ENCODE measurements at places on chromosomes 11 and 22. TPM values are rescaled to one million over a fixed set of nuclear protein-coding genes. Genes with fewer than 3 reads are reported as not detected.

Gene TAF6L
- total RNA-seq: 20.2 TPM

Gene DERL3
- total RNA-seq: 14.8 TPM

GRCh38 chr11:112558691-112559090 lies 298.0 kb upstream of the PLET1 start:
- no peaks in the 10 kb centered on the region for H3K36me3 ChIP-seq
- H3K4me3 ChIP-seq: no peak overlapping the region
- peaks cover 4% of the 10 kb centered on the region for H3K27me3 ChIP-seq
- no peak overlapping the region for H3K27ac ChIP-seq
- peaks cover 2% of the 10 kb centered on the region for H3K4me1 ChIP-seq
- DNase-seq: no peak

Gene MS4A1
- not detected for total RNA-seq

GRCh38 chr11:118055966-118056365 lies 20.9 kb upstream of the TMPRSS4 start:
- no peak overlapping the region for H3K4me3 ChIP-seq
- peaks cover 14% of the 10 kb centered on the region for H3K27me3 ChIP-seq
- no peaks in the 10 kb centered on the region for H3K36me3 ChIP-seq
- H3K4me1 ChIP-seq: peaks cover 28% of the 10 kb centered on the region

- no peaks in the 10 kb centered on the region for H3K4me1 ChIP-seq
- H3K27me3 ChIP-seq: no peaks in the 10 kb centered on the region
- H3K4me3 ChIP-seq: no peak overlapping the region
Observed at GRCh38 chr11:36818410-36818809, 220.4 kb upstream of the RAG2 start.

Gene KCNJ1
- total RNA-seq: not detected

Gene DAGLA
- 0.09 TPM for total RNA-seq
